ENCODE measurements at places on chromosomes 2 and 18.

GRCh38 chr2:31057691-31058090 lies 80.5 kb downstream of the GALNT14 start:
- no peak for DNase-seq

- DNase-seq = no peak
Measured at GRCh38 chr2:27335311-27335710, 12.4 kb upstream of the MPV17 start.

GRCh38 chr2:8615576-8616281 lies 66.1 kb upstream of the ID2 start:
- DNase-seq = no peak

DNA sequence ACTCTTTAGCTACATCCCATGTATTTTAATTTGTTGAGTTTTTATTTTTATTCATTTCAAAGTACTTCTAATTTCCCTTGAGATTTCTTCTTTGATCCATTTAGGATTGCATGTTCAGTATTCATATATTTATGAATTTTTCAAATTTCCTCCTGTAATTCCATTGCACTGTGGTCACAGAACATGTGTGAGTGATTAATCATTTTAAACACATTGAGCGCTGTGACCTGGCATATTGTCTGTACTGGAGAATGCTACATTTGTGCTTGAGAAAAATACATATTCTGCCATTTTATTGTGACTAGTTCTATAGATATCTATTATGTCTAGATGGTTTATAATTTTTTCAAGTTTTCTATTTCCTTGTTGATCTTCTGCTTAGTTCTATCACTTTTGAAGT lies 353.7 kb downstream of the RAD51AP2 start:
- DNase-seq = no peak

DNA sequence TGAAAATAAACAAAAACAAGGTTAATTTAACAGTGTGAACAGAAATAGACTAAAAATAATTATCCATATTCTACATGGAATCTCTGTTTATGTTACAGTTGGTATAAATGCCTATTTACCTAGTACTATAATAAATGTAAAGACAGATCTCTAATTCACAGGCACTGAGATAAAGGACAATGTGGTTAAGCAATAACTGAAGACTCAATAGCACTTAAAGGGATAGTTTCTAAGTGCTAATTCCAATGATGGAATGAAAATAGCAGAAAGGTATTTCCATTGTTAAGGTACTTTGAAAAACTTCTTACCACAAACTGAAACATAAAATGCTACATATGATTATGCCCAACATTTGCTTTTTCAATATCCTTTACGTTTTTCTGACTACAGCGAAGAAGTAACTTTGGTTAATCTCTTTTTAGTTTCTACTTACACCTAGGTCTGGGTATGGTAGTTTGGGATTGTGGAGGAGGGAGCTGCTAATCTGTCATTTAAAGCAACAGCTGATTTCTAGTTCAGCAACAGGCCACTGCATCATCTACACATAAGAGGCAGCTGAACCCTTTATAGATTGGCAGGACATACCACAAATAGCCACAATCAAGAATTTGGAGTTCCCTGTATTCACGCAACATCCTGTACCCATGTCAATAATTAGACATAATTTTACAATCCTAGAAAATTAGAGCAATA lies 27.2 kb downstream of the MAP4K3 start:
- no peak for DNase-seq

GRCh38 chr2:167334146-167334742 lies 446.0 kb downstream of the XIRP2 start:
- no peak for DNase-seq

DNA sequence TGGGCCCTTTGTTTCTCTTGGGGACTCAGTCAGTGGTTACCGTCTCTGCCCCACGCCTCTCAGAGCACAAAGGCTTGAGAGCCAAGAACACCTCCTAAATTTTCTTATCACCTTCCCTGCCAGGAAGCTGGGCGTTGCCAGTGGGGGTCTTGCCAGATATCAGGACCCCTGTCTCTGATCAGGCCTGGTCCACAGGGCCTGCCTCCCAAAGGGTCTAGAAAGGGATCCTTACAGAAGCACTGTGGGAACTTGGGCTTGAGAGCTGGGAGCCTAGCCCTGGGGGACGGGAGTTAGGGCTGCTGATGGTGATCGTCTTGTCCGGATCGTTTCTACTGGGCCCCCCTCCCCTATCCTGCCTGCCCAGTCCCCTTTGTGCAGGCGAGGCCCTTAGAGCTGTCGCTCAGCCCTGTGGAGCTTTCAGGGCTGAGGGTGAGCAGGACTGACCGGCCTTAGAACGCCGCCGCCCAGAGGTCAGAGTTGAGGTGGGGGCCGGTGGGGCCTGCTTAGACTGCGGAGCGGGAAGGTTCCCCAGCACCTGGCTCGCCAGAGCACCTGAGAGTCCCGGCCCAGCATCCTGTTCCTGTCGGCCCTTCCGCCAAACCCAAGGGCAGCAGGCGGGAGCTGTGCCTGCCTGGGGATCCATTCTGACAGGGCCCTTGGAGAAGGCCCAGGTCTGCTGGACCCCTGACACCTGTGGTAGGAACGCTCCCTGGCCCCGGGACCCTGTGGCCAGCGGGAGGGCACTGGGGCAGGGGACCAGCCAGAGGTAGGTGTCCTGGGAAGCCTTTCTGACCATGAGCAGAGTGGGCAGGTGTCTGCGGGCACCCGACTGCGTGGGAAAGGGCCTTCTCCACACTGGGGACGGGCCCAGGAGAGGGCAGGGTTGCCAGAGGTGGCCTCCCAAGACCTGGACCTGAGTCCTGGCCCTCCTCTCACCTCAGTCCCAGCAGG lies 956 bp downstream of the ESPNL start:
- peak; percentile 2 for DNase-seq

- peak; percentile 28 for DNase-seq
Measured at GRCh38 chr2:198374375-198375082, 570.1 kb downstream of the PLCL1 start.
